ENCODE measurements at places on chromosomes 12 and 14. TPM values are rescaled to one million over a fixed set of nuclear protein-coding genes. Genes with fewer than 3 reads are reported as not detected.
A peak's percentile ranks its signal among the peaks of the same experiment; 100 is the strongest.

- no peak for DNase-seq
Measured at GRCh38 chr12:28242496-28243309, 52.4 kb downstream of the CCDC91 start.

DNA sequence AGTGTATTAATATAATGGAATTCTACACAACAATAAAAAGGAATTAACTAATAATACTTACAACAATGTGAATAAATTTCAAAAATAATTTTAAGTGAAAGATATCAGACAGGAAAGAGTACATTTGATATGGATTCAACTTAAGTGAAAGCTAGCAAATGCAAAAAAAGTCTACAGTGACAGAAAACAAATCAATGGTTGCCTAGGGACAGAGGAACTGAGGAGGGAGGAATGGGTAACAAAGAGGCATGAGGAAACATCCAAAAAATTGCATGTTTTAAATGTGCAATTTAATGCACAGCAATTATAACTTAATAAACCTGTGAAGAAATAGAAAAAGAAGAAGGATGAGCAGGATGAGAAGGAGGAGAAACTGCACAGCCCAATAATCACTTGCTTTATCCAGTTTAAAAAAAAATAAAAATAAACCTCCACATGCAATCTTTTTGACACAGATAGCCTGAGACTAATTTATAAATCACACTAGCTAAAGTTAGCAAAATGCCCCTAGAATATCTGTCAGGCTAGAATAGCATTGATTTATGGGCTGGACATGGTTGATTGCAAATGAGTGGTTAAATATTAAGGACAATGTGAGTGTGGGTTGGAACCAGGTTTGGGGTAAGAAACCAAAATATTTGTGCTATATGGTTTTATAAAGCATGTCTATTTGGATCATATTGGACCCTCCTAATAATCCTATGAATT lies 1089.1 kb downstream of the TRHDE start:
- DNase-seq: no peak

GRCh38 chr12:96375841-96376604 lies 24.2 kb downstream of the CDK17 start:
- DNase-seq: no peak

GRCh38 chr12:82912406-82912805 lies 225.7 kb downstream of the TMTC2 start:
- DNase-seq: no peak

DNA sequence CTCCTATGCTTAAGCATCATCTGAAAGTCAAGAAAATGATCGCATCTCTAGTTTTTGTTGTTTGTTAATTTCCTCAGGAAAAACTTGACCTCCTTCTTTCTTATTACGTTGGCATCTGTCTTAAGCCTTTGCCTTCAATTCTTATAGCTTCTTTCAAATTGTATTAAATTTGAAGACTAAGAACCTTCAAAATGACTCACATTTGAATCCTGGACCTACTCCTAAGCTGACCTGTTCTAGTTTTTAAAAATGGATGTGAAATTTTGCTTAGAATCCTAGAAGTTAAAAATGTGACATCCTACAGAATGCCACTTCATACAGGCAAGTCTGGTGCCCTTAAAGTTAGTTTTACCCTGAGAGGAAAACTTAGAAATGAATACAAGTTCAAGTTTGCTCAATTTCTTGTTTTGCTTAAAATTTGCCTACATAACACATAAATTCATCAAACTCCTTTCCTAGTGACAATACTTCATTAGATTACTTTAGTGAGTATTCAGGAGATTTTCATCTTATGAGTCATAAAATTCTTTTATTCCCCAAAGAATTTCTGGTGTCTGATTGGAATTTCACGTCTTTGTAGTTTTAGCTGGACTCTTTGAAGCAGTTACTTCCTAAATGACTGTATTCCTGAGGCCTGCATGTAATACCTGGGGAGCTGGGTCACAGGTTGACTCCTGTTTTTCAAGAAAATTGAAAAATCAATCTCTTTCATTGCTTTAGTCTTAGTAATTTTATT lies 152.3 kb downstream of the MSRB3 start:
- DNase-seq: peak; percentile 70

The RAD51AP1 gene
- total RNA-seq: 4.1 TPM
